ENCODE measurements at places on chromosomes 1 and 21.

GRCh38 chr1:82706741-82707140 is 906.0 kb downstream of the ADGRL2 start:
- no peak for DNase-seq

- no peak for DNase-seq
Measured at GRCh38 chr1:167911413-167911812, 2.5 kb downstream of the ADCY10 start.

- DNase-seq: no peak
Measured at GRCh38 chr1:33874636-33875035, 10.8 kb downstream of the HMGB4 start.

- DNase-seq: no peak
Measured at GRCh38 chr1:202214089-202214843, 20.7 kb downstream of the LGR6 start.

DNA sequence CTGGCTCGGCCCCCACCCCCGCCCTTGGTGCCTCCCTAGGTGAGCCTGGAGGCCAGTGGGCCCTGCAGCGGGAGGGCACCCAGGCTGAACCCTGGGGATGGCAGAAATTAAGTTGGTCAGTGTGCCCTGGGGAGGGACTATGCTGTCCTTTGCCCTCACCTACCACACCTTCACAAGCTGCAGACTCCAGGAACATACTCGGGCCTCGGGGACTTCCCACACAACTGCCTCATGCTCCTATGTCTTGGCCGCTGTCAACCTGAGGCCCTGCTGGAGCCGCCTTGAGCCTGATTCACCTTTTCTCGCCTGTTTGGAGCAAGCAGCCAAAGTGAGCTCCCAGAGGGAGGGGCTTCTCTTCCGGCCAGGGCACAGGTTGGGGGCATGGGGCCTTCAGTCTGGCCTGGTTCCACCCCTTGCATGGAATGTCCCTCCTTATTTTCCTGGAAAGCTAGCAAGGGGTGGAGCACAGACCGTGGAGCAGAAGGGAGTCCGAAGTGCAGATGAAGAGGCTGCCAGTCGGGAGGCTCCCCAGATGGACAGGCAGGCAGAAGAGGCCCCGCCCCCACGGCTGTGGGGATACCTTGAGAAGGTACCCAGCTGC is 24.7 kb downstream of the KNCN start:
- no peak for DNase-seq

- DNase-seq: no peak
Measured at GRCh38 chr1:22556391-22557104, 6.7 kb upstream of the EPHA8 start.

DNA sequence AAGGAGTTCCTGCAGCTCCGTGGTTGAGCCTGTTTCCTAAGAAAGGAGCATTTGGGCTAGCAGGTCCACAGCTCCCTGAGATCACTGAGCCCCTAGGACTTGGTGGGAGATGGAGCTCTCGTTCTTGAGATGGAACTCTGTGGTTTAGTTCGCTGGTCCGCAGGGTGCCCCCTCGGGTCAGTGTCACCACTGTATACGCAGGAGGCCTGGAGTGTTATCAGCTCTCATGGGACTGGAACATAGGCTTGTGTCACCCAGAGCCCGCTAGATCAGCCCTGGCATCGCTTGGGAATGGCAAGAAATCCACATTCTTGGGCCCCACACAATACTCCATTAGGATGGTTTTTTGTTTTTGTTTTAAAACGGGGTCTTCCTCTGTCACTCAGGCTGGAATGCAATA is 3.6 kb downstream of the SNAP47 start:
- DNase-seq: no peak

DNA sequence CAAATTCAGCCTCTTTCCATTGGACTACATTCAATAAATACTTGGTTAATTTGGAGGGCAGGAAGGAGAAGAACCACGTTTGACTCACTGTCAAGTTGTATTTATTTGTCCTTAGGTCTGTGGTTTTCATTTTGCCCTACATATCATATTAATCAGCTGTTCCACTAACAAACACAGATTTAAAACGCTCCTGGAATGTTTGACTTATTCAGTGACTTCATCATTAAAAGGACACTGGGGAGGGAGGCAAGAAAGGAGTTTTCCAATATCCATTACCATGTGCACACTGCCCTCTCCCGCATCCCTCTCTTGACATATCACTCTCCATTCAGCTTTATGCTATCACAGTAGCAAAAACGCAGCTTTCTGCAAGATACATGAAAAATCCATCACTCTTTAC is 98.2 kb upstream of the C1orf87 start:
- DNase-seq: no peak

DNA sequence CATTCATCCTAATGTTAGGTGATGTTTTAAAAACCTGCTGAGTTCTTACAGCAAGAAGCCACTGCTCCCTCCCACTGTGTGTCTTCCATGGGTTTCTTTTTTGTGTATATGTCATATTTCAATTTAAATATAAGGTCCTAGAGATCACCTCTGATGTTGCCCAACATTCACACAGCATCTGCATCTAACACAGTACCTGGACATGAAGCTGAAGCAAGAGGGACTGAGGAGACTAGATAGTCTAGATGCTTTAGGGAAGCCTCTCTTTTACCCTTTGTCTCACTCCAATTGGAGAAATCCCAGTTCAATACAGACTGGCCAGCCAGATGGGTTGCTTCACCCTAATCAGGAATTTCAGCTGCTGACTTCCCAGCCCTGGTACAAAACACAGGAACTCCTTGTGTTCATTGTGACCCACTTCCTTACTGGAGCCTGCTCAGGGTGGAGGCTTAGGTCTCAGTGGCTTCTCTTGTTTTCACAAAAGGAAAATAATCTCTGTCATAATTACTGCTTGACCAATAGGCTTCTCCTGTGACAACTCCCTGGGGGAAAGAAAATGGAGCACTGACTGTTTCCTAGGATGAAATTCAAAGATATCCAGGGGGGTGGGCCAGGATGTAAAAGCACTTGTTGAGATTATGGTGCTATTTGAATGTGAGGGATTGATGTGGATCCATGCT is 17.3 kb downstream of the BTG2 start:
- no peak for DNase-seq

Measured in NCI-H510A (cell line).